Activated CD8-positive, alpha-beta T cell treated with anti-CD3 and anti-CD28 coated beads, Interleukin-2, amount 10 ng/mL, durations not matched to agents 7 days and 5 days (primary cell): ENCODE measurements at places on chromosomes 3 and 15.

DNA sequence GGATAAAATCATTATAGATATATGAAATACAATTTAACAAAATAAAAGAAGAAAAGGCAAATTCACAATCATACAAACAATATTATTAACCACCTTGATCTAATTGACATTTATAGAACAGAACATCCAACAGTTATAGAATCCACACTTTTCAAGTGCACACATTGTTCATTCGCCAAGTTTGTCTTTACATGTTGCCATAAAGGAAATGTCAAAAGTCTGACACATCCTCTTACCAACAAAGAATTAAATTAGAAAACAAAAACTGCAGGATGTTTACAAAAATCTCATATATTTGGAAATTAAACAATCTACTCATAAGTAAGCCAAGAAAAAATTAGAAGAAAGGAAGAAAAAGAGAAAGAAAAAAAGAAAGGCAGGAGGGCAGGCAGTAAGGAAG, 909.2 kb upstream of the EPHA6 start:
- H3K4me1 ChIP-seq = no peaks in the 10 kb centered on the region
- H3K36me3 ChIP-seq = no peaks in the 10 kb centered on the region
- H3K27ac ChIP-seq = no peak overlapping the region
- H3K27me3 ChIP-seq = no peaks in the 10 kb centered on the region

DNA sequence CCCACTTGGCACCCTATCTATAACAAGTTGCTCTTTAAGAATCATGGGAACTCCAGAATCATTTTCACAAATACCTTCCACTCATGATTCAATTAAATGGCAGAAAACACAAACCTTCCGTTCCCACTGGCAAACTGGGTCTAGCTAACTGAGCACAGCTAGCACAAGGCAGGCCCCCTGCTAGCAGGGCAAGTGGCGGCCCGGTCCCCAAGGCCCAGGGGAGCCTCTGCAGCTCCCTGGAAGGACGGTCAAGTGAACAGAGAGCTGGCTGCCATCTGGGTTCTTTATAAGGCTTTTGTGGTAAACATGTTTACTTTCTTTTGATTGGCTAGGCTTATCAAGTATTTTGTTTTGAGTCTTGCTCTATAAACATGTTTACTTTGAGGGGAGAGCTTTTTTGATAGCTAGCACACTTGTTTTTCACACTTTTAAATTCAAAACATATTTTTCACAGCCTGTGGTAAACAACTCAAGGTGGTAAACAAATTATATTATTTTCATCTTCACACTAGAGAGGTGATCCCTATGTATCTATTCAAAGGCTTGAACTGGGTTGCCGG, 81.4 kb downstream of the FOXP1 start:
- DNase-seq = no peak
- H3K4me1 ChIP-seq = peaks cover 39% of the 10 kb centered on the region
- H3K4me3 ChIP-seq = no peak overlapping the region
- H3K27me3 ChIP-seq = no peaks in the 10 kb centered on the region

- H3K27me3 ChIP-seq = no peaks in the 10 kb centered on the region
- H3K4me3 ChIP-seq = no peak overlapping the region
- no peak for DNase-seq
- no peaks in the 10 kb centered on the region for H3K4me1 ChIP-seq
- peaks cover 14% of the 10 kb centered on the region for H3K36me3 ChIP-seq
Observed at GRCh38 chr3:81684751-81685395, 76.6 kb downstream of the GBE1 start.

- no peak for DNase-seq
- H3K27me3 ChIP-seq = no peaks in the 10 kb centered on the region
- H3K36me3 ChIP-seq = peaks cover 37% of the 10 kb centered on the region
- H3K4me3 ChIP-seq = no peak overlapping the region
- no peak overlapping the region for H3K27ac ChIP-seq
Observed at GRCh38 chr15:55334997-55335396, 16.0 kb downstream of the PIGB start.

GRCh38 chr3:50658416-50658815, 16.3 kb upstream of the DOCK3 start:
- no peak overlapping the region for H3K4me3 ChIP-seq
- H3K27me3 ChIP-seq = peaks cover 6% of the 10 kb centered on the region
- H3K36me3 ChIP-seq = no peaks in the 10 kb centered on the region
- no peak overlapping the region for H3K27ac ChIP-seq
